ENCODE measurements at places on chromosomes 5 and 9.

DNA sequence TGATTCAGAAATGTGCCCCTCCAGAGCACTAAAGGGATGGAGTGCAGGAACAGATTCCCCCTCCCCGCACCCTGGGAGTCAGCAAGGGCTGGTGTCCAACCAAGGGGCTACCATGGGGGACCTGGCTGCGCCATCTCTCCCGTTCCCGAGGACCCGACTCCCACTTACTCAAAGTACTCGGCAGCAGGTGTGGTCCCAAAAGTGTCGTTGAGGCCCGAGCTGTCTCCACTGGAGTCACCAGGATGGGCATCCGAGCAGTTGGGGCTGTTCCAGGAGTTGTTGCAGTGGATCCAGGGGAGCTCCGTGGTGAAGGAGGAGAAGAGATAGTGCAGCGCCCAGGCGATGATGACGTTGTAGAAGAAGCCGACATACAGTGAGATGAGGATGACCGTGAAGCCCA is 12.9 kb downstream of the SLC6A3 start:
- no peak for DNase-seq

DNA sequence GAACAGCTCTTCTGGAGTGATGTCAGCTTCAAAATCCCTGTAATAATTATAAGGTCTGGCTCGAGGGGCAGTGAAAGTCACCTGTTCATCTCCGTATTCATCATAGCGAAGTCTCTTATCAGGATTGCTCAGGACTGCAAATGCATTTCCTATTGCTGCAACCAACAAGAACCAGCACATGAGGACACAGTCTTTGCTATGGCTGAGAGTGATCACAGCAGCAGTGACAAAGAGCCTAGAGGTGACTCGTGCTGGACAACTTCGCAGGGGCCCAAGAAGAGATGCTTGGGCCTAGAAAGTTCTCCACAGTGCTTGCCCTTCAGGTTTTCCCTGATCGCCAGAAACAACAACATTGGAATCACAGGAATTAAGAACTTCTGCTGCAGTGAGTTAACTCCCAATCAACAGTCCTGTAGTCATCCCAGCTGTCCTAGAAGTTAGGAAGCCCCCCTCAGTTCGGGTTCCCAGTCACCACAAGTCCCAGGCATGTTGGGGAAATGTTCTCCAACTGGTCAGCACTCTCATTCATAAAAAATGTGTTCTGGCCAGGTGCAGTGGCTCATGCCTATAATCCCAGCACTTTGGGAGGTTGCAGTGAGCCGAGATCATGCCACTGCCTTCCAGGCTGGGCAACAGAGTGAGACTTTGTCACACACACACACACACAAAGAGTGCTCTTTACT is 13.0 kb downstream of the DNAJC18 start:
- no peak for DNase-seq

GRCh38 chr5:5576744-5577143 is 154.3 kb downstream of the ICE1 start:
- DNase-seq, result no peak

- DNase-seq, result no peak
These were observed 52.2 kb upstream of the TESK1 start for GRCh38 chr9:35552837-35553236.

DNA sequence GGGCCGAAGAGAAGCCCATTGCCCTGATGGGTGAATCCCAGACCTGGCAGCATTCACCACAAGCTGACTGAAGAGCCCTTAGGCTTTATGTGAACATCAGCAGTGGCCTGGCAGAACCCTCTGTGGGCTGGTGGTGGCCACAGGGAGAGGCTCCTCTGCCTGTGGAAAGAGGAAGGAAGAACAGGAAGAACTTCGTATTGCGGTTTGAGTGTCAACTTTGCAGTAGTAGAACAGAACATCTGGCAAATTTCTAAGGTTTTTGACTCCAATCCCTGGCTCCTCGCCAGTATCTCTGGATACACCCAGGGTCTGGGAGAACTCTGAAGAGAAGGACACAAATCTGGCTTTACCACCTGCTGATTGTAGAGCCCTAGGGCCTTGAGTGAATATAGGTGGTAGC is 356.4 kb upstream of the GRAMD2B start:
- DNase-seq, result no peak
